Bone marrow (tissue), 2 donors: ENCODE measurements at places on chromosomes 12 and 14.

- no peak for DNase-seq
Observed at GRCh38 chr14:105701456-105702274, 175.3 kb downstream of the TMEM121 start.

- DNase-seq: no peak
Observed at GRCh38 chr12:59396519-59396918, 199.3 kb upstream of the SLC16A7 start.

GRCh38 chr12:50110762-50111351 lies 1.2 kb upstream of the COX14 start:
- DNase-seq: no peak

DNA sequence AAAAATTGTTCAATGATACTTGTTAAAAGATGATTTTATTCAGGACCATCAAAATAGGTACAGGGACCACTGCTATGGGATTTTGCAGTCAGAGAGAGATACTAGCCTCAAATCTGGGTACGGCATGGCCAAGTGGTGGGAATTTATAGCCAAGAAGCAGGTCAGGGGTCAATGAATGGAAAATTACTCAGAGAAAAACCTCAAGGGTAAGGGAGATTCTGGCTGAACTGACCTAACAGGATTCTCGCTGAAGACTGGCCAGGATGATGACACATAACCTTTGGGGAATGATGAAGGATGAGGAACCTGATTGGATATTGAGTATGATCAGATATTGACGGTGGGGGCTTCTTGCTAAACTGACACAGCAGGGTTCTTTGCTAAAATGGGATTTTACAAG lies 32.7 kb downstream of the DEPDC4 start:
- no peak for DNase-seq

GRCh38 chr12:112792301-112792700 lies 753 bp downstream of the RPH3A start:
- DNase-seq: no peak

DNA sequence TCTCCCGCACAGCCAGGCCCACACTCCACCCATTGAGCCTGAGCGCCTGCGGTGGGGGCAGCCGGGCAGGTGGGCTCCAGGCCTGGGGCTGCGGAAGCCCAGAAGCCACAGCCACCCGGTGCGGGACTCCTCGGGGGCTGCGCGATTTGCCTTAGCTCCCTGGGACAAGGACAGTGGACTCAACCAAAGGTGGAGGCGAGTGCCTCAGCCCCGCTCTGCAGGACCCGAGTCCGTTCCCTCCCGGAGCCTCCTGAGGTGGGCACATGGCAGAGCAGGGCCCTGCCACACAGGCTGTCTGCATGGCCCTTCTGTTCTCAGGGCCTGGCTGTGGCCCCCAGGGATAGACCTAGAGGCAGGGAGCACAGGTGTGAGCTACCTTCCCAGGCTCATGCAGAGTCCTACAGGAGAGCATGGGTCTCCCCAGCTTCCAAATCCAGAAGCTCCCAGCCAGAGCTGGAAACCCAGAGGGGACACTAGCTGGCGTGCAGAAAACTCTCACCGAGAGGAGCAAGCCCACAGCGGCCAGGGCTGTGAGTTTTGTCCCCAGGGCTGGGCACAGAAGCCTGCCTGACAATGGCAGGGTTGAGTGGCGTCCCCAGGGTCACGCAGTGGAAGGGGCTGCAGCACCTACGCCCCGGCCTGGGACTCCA lies 22.2 kb upstream of the LRTM2 start:
- DNase-seq: no peak

GRCh38 chr12:61891632-61892031 lies 368.6 kb upstream of the USP15 start:
- no peak for DNase-seq
